Stimulated activated CD4-positive, alpha-beta T cell treated with anti-CD3 and anti-CD28 coated beads, Interleukin-4, amount 100 ng/mL, for 4 hours (primary cell): ENCODE measurements at places on chromosomes 1 and 21.

DNA sequence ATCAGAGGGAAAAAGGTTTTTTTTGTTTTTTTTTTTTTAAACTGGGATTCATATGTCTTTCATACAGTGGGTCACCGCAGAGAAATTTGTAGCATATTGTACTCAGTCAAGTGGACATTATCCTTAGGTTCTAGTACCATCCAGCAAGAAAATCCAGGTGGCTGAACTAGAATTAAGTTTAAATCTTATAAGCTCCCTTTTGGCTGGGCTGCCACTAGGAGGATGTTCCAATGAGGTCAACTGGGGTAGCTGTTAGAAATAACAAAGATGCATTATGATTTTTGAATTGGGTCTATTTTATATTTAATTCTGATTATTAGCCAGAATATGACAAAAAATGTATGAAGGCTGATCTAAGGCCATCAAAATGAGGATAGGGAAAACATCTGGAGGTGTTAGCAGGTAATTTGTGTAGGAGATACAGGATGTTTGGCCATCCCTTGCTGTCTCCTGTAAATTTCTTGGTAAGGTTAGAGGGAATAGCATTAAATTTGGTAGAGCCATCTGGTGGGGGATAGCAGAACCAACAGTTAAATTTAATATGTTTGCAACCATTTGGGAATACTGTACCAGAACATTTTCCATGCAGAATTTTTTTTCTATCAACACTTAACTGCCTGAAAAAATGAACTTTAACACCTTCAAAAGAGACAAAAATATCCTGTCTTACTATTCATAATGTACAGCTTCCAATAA lies 568.5 kb upstream of the B3GALT2 start:
- DNase-seq = no peak

- DNase-seq = peak; percentile 38
These were observed 50.0 kb downstream of the TBCE start for GRCh38 chr1:235417086-235417697.

DNA sequence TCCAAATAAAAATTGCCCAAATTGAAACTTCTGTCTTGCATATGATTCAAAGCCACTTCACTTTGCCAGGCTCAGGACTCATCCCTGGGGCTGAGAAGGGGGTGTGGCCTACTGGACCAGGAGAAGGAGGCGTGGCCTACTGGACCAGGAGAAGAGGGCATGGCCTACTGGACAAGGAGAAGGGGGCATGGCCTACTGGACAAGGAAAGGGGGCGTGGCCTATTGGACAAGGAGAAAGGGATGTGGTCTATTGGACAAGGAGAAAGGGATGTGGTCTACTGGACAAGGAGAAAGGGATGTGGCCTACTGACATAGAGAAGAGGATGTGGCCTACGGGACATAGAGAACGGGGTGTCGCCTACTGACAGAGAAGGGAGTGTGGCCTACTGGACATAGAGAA lies 405.3 kb downstream of the RRAGC start:
- DNase-seq = no peak

DNA sequence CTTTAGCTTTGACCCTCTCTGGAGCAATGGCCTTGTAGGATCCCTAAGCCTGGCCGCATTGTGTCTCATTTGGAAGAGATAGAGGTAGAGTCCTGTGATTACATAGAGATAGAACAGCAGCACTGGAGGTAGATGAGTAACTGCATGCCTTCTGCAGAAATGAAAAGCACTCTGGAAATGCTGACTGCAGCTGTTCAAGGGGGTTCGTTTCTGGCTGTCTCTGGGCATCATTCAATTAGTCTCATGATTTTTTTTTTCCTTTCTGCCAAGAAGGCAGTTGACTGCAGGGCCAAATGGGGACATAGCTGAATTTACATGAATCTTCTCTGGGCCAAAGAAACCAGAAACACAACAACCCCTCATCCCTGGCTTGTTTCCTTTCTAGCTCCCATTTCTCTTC lies 28.1 kb upstream of the SNX27 start:
- DNase-seq = no peak

GRCh38 chr1:197620714-197621163 lies 154.5 kb downstream of the DENND1B start:
- DNase-seq = no peak

GRCh38 chr1:2555634-2556276 lies 416 bp upstream of the TNFRSF14 start:
- DNase-seq = peak; percentile 63

- no peak for DNase-seq
These were observed 85.2 kb upstream of the PPM1J start for GRCh38 chr1:112800289-112800688.

DNA sequence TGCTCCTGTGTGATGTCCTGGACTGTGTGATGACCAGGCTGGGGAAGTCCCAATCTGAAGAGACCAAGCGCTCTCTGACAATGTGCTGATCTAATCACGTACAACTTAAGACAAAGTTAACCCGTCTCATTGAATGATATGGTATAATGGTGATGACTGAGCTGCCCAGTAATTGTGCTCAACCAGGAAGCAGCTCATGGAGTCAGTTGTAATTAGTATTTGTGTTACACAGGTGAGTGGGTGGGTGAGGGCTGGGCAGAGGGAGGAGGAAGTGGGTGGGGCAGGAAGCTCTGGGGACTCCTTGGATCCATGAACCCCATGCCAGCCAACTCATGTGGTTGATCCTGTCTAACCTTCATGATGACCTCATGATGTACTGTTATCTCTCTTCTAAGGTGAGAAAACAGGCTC lies 8.7 kb upstream of the ECE1 start:
- DNase-seq = peak; percentile 22

DNA sequence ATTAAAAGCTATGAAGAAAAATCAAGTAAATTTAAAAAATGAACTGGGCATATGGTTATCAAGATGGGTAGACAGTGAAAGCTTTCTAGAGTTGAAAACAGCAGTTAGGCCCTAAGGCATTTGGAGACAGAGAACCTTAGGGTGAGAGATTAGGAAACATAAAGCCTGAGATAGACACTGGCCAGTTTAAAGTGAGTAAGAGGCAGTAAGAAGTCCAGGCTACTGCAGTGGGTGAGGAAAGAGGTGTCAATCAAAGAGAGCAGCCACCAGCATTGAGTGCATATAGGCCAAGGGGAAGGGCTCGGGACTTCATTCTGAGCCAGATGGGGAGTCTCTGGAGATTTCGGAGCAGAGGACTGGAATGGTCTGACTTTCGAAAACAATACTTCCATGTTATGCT lies 1360.5 kb upstream of the ADGRL4 start:
- DNase-seq = no peak

- peak; percentile 37 for DNase-seq
These were observed 77.8 kb downstream of the BACH1 start for GRCh38 chr21:29376556-29376955.

GRCh38 chr1:37288900-37289299 lies 185.5 kb upstream of the ZC3H12A start:
- no peak for DNase-seq
